ENCODE measurements at places on chromosomes 1 and 21. TPM values are rescaled to one million over a fixed set of nuclear protein-coding genes. Genes with fewer than 3 reads are reported as not detected.

Gene LCE2A
- not detected for total RNA-seq

Gene GUCA2B
- not detected for total RNA-seq

Gene ATP1A2
- total RNA-seq, result 0.15 TPM

Gene NUP210L
- total RNA-seq, result not detected

Gene CD247
- 0.72 TPM for total RNA-seq

Gene ANKRD35
- total RNA-seq, result 0.05 TPM

Gene DNAJC16
- total RNA-seq, result 4.3 TPM

Gene TESK2
- total RNA-seq, result 0.32 TPM

Gene GPR61
- total RNA-seq, result not detected

Gene FMO5
- 0.39 TPM for total RNA-seq

Gene CHODL
- total RNA-seq, result not detected

Gene HEYL
- 3.4 TPM for total RNA-seq

Gene KRTAP21-2
- not detected for total RNA-seq
